ENCODE measurements at places on chromosomes 5 and 9.

GRCh38 chr5:40551496-40552491 is 127.9 kb upstream of the PTGER4 start:
- DNase-seq: peak; percentile 67

GRCh38 chr5:174970502-174970901 is 246.1 kb downstream of the MSX2 start:
- no peak for DNase-seq

DNA sequence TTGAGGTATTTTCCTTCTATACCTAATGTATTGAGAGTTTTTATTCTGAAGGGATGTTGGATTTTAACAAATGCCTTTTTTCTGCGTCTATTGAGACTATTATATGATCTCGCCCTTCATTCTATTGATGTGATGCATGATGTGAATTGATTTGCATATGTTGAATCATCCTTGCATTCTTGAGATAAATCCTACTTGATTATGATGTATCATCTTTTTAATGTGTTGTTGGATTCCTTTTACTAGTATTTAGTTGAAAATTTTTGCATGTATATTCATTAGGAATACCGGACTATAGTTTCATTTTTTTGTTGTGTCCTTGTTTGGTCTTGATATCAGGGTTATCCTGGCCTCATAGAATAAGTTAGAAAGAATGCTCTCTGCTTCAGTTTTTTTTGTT is 169.7 kb downstream of the NPR3 start:
- DNase-seq: no peak

DNA sequence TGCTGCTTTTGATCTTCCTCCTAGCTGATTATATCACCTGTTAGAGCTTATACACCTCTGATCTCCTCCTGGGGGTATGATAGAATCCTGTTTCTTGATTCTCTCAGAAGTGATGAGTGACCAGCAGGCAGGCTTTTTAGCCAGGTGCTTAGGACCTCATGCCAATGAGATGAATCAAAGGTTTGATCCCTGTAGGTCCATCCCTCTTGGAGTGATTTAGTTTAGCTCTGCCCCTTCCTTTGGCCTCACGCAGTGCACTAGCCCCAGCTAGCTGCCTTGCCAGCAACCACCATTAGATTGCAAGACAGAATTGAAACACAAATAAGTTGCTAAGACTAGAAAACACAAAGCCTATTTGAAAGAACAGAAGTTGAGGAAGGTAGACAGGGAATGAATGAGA is 84.4 kb downstream of the ZSWIM6 start:
- DNase-seq: no peak

DNA sequence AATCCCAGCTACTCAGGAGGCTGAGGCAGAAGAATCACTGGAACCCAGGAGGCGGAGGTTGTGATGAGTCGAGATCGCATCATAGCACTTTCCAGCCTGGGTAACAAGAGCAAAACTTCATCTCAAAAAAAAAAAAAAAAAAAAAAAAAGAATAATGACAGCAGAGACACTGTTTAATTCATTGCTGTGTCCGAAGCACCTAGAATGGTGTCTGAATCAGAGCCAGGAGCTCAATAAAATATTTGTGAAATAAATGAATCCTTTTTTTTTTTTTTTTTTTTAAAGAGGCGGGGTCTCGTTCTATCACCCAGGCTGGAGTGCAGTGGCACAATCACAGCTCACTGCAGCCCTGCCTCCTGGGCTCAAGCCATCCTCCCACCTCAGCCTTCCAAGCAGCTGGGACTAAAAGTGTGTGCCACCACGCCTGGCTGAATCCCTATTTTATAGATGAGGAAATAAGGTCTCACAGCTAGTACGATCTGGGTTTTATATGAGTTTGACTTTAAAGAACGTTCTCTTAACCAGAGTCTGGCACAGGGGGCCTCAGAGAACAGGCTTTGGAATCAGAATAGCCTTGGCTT is 47.8 kb downstream of the THOC3 start:
- DNase-seq: no peak

All from trophoblast cell (in vitro differentiated cells and primary cell).